ENCODE measurements at places on chromosomes 2 and 18. TPM values are rescaled to one million over a fixed set of nuclear protein-coding genes. Genes with fewer than 3 reads are reported as not detected.

Gene TUBB8B
- not detected for total RNA-seq

GRCh38 chr2:157254041-157254440 lies 3.5 kb upstream of the GALNT5 start:
- H3K36me3 ChIP-seq, result no peaks in the 10 kb centered on the region
- H3K27me3 ChIP-seq, result no peaks in the 10 kb centered on the region
- no peaks in the 10 kb centered on the region for H3K4me1 ChIP-seq
- no peak overlapping the region for H3K27ac ChIP-seq

- no peaks in the 10 kb centered on the region for H3K36me3 ChIP-seq
- no peak for DNase-seq
- peaks cover 28% of the 10 kb centered on the region for H3K4me1 ChIP-seq
- H3K4me3 ChIP-seq, result no peak overlapping the region
- no peaks in the 10 kb centered on the region for H3K27me3 ChIP-seq
Measured at GRCh38 chr2:17644997-17645720, 104.7 kb downstream of the VSNL1 start.

DNA sequence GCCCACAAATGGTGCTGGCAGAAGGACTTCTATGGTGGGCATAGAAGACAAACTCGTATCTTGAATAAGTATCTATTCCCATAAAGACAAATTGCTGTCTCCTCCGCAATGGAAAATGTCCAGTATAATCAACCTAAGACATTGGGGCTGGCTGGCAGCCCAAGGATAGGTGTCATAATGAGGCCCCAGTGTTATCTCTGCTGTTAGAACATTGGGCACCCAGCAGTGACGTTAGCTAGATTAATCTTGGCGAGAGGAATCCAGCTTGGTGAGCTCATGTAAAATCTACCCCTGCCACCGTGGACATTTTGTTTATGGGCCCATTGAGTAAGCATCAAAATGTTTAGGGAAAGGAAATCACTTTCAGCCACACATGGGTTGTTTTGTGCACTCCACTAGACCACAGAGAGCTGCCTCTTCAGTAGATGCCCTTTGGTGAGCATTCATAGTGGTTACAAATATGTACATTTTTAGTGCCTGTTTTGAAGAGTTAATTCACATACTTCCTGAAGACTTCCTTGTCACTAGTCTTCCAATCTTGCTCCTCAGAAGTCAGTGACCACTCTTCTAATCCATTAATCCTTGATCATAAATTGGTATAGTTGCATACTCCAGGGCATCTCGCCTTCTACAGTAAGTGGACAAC lies 48.2 kb upstream of the KDM3A start:
- H3K27ac ChIP-seq, result no peak overlapping the region
- DNase-seq, result no peak
- no peaks in the 10 kb centered on the region for H3K27me3 ChIP-seq

DNA sequence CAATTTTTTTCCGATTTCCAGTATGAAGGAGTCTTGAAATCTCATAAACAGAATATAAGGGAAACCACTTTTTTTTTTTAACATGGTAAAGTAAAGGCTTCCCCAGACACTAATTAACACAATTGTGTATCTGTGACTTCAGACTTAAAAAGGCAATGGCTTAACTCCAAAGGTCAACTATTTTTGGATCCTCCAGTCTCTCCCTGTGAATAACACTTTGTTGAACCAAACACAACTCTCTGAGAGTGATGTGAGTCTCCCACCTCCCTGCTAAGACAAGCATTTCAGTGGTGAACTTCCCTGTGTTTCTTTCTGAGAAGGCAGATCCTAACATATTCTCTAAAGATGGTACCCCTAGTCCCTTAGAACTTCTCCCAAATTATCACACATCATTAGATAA lies 219.6 kb upstream of the RBBP8 start:
- no peaks in the 10 kb centered on the region for H3K36me3 ChIP-seq
- no peak for DNase-seq
- no peak overlapping the region for H3K4me3 ChIP-seq
- H3K27me3 ChIP-seq, result no peaks in the 10 kb centered on the region
- no peak overlapping the region for H3K27ac ChIP-seq
- peaks cover 13% of the 10 kb centered on the region for H3K4me1 ChIP-seq

Measured in PC-9 (cell line).